ENCODE measurements at places on chromosomes 2 and 18. TPM values are rescaled to one million over a fixed set of nuclear protein-coding genes. Genes with fewer than 3 reads are reported as not detected.

GRCh38 chr2:70357684-70358071 lies 55.8 kb upstream of the FAM136A start:
- H3K36me3 ChIP-seq: no peaks in the 10 kb centered on the region
- no peak overlapping the region for H3K4me3 ChIP-seq
- DNase-seq: no peak
- no peak overlapping the region for H3K27ac ChIP-seq
- H3K4me1 ChIP-seq: peaks cover 19% of the 10 kb centered on the region
- H3K27me3 ChIP-seq: no peaks in the 10 kb centered on the region

DNA sequence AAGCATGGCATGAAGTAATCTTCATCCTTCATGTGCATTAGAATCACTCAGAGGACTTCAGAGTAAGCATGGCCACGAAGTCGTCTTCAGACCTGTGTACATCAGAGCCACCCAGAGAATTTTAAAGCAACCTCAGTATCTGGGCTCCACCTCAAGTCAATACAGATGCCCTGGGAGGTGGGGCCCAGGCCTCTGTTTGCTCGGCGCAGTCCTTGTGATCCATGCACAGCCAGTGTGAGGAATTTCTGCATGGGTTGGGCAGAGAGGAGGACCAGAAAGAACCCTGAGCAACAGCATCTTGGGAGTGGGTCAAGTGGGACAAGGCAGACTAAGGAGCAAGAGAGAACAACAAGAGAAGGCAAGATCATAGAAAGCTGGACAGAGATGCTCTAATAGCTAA lies 220.4 kb upstream of the TMEM200C start:
- H3K4me3 ChIP-seq: no peak overlapping the region
- H3K27me3 ChIP-seq: no peaks in the 10 kb centered on the region
- no peaks in the 10 kb centered on the region for H3K4me1 ChIP-seq
- no peak for DNase-seq

GRCh38 chr2:229612384-229612971 lies 101.9 kb downstream of the DNER start:
- H3K27me3 ChIP-seq: no peaks in the 10 kb centered on the region
- H3K4me1 ChIP-seq: no peaks in the 10 kb centered on the region
- H3K4me3 ChIP-seq: no peak overlapping the region
- H3K36me3 ChIP-seq: no peaks in the 10 kb centered on the region
- no peak for DNase-seq
- H3K27ac ChIP-seq: no peak overlapping the region

The IL37 gene
- total RNA-seq: not detected

The CYTIP gene
- total RNA-seq: not detected

DNA sequence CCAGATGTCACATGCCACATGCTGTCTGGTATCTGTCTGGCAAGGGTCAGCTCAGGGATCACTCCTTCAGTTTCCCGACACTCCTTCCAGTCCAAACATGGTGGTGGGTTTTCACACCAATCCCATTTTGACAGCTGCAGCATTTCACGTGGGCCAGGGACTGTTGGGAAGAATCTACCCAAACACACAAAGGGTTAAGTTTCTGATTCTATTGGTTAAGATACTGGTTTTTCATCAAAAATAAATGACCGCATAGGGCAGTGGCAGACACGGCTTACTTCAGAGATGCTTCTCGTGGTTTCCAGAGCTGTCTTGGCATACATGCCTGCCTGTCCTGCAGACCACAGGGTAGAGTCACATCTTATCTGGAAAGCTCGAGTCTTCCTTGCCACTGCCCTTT lies 79.7 kb downstream of the PSMG2 start:
- H3K4me3 ChIP-seq: no peak overlapping the region
- no peak overlapping the region for H3K27ac ChIP-seq
- peaks cover 18% of the 10 kb centered on the region for H3K36me3 ChIP-seq
- H3K4me1 ChIP-seq: peaks cover 10% of the 10 kb centered on the region
- DNase-seq: no peak
- H3K27me3 ChIP-seq: no peaks in the 10 kb centered on the region

The GTF2A1L gene
- total RNA-seq: not detected

GRCh38 chr18:76547296-76547695 lies 52.3 kb upstream of the ZNF516 start:
- no peaks in the 10 kb centered on the region for H3K4me1 ChIP-seq
- no peak for DNase-seq
- H3K4me3 ChIP-seq: no peak overlapping the region
- H3K27me3 ChIP-seq: no peaks in the 10 kb centered on the region
- no peaks in the 10 kb centered on the region for H3K36me3 ChIP-seq
- no peak overlapping the region for H3K27ac ChIP-seq

DNA sequence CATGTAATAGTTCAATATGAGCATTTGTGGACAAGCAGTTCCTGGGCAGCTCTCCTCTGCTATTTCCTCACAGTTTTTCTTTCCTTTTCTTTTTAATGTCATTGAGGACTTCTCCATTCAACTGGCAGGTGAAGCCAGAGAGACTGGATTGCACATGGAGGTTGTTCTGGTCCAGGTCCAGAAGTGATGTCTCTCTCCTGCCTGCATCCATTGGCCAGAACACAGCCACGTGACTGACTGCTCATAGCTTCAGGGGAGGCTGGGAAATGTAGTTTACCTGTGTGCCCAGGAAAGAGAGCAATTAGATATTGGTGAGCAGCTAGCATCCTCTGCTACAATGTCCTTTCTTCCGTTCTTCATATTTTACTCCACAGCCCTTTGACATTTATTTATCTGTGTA lies 20.2 kb upstream of the ADAM23 start:
- DNase-seq: peak; percentile 41
- H3K27ac ChIP-seq: no peak overlapping the region

DNA sequence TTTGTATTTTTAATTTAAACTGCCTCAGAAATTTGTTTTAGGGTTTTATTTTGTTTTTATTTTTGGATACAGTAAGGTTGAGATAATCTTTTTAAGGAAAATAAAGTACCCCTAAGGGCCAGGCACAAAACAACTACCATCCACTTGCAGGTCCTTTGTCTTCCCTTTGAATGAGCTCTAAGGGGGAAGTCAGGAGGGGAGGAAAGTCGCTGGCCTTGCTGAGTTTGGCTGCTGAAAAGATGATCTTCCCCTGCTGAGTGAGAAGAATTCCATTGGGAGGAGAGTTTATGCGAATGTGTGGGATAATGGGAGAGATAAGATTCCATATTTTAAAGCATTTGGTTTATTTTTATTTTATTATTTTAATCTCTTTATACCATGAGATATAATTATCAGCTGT lies 100.7 kb downstream of the ARHGAP15 start:
- no peaks in the 10 kb centered on the region for H3K4me1 ChIP-seq
- no peak for DNase-seq
- no peak overlapping the region for H3K4me3 ChIP-seq
- H3K36me3 ChIP-seq: peaks cover 6% of the 10 kb centered on the region
- no peak overlapping the region for H3K27ac ChIP-seq

The ZAP70 gene
- total RNA-seq: not detected

GRCh38 chr2:200618590-200619021 lies 32.8 kb downstream of the AOX1 start:
- no peak overlapping the region for H3K4me3 ChIP-seq
- H3K27me3 ChIP-seq: no peaks in the 10 kb centered on the region
- H3K4me1 ChIP-seq: peaks cover 38% of the 10 kb centered on the region
- H3K36me3 ChIP-seq: peaks cover 27% of the 10 kb centered on the region
- peak; percentile 58 for DNase-seq
- peak overlapping the region; percentile 47 for H3K27ac ChIP-seq

The CCDC74B gene
- 0.61 TPM for total RNA-seq

The IFIH1 gene
- 4.5 TPM for total RNA-seq

The CD207 gene
- total RNA-seq: not detected

The EGR4 gene
- total RNA-seq: 0.22 TPM

The OXER1 gene
- total RNA-seq: not detected

- no peaks in the 10 kb centered on the region for H3K27me3 ChIP-seq
- peaks cover 48% of the 10 kb centered on the region for H3K4me1 ChIP-seq
- H3K27ac ChIP-seq: no peak overlapping the region
These were observed 65.6 kb downstream of the ODC1 start for GRCh38 chr2:10382354-10383061.

GRCh38 chr2:217478831-217479455 lies 523.9 kb downstream of the TNS1 start:
- H3K4me3 ChIP-seq: no peak overlapping the region
- no peaks in the 10 kb centered on the region for H3K36me3 ChIP-seq
- DNase-seq: no peak
- H3K4me1 ChIP-seq: no peaks in the 10 kb centered on the region
- H3K27me3 ChIP-seq: peaks cover 16% of the 10 kb centered on the region

GRCh38 chr2:53969968-53970723 lies 647 bp downstream of the PSME4 start:
- H3K4me1 ChIP-seq: peaks cover 34% of the 10 kb centered on the region
- H3K27ac ChIP-seq: peak overlapping the region; percentile 94
- peak overlapping the region; percentile 87 for H3K4me3 ChIP-seq
- DNase-seq: peak; percentile 51
- H3K36me3 ChIP-seq: peaks cover 15% of the 10 kb centered on the region

The DSG2 gene
- 106 TPM for total RNA-seq

The DSG1 gene
- total RNA-seq: not detected

DNA sequence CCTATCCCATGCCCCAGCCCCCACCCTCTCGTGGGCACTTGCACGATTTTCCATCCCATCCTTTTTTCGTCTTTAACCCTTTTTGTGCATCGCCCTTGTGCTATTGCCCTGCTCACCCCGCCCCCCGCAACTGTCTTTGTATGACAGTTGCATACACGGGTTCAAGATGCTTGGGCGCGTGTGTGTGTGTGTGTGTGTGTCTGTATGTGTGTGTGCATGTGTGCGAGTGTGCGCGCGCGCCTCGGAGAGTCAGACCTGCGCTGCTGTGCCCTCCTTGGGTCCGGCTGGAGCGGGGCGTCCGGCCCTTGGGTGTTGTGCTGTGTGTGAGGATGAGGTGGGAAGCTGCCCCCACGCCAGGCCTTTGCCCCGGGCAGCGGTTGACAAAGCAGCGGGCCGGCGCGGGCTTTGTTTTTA lies 230.7 kb downstream of the HAUS1 start:
- DNase-seq: peak; percentile 53
- H3K27ac ChIP-seq: no peak overlapping the region
- no peaks in the 10 kb centered on the region for H3K27me3 ChIP-seq
- peaks cover 13% of the 10 kb centered on the region for H3K36me3 ChIP-seq
- peak overlapping the region; percentile 92 for H3K4me3 ChIP-seq

The NDUFV2 gene
- total RNA-seq: 192 TPM

The CTNNA2 gene
- not detected for total RNA-seq

The PXDN gene
- 114 TPM for total RNA-seq

DNA sequence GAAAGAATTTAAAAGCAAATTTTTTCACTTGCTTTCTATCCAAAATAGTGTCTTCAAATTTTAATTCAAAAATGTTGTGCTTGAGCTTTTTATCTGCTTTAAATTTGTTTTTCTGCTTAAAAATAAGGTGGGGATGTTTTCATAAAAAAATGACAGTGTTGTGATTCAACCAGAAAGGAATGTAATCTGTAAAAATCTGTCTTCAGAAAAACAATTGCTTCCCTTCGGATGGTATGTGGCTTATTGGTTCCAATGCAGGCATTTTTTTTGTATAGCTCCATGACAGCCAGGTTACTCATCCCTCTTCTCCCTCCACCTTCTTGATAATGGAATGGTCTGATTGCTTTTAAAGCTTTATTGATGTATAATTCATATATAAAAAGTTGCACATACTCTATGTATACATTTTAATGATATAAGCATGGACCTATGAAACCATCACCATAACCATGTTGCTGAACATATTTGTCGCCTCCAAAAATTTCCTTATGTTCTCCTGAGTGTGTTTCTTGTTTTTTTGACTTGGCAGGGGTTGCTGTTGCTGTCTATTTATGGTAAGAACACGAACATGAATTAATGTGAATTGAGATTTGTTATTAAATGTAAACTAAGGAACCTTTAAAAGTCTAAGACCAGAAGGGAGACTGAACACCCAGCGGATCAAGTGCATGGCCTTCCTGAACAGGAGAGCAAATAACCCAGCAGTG lies 363.7 kb upstream of the SPHKAP start:
- H3K27me3 ChIP-seq: no peaks in the 10 kb centered on the region
- H3K36me3 ChIP-seq: no peaks in the 10 kb centered on the region
- H3K4me1 ChIP-seq: peaks cover 18% of the 10 kb centered on the region
- peak overlapping the region; percentile 22 for H3K27ac ChIP-seq
- no peak overlapping the region for H3K4me3 ChIP-seq

The SERPINB11 gene
- total RNA-seq: not detected

The CDK15 gene
- not detected for total RNA-seq

DNA sequence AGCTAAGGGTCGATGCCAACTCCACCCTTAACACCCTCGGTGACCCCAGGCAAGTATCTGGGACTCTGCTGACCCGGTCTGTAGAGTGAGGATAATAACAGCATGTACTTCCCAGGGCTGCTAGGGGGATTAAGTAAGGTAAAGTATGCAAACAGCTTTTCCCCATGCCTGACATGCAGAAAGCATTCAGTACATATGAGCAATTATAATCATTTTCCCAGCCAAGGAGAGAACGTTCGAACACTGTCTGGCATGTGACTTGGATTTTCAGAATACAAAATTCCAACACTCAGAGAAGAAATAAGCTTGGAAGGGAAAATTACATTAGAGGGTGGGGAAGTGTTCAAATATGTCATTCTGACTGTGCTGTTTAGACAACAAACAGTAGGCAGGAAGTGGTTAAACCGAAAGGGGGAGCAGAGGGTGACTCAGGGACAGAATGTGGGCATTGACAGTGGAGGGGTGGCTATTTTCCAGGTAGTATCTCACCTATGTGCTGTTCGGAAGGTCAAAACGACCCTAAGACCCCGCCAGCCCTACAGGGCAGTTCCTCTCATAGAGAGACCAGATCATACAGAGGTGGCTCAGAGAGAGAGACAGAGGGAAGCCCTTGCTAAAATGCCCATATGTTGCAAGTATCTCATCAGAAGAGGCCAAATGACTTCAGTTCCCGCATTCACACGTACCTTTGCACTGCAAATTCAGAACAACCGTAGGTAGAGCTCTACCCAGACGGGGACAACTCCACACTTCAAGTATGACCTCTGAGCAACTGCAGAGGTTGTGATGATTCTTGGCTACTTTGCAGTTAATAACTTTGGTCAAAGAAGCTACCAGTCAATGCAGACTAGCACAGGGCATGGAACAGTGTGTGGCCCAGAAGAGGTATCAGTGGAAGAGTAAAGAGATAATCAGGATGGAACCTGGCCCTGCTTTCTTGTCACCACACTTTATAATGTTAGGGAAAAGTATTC lies 14.8 kb downstream of the ASPRV1 start:
- no peaks in the 10 kb centered on the region for H3K27me3 ChIP-seq
- peaks cover 22% of the 10 kb centered on the region for H3K36me3 ChIP-seq
- H3K4me1 ChIP-seq: peaks cover 39% of the 10 kb centered on the region
- peak overlapping the region; percentile 11 for H3K4me3 ChIP-seq
- H3K27ac ChIP-seq: peak overlapping the region; percentile 69

DNA sequence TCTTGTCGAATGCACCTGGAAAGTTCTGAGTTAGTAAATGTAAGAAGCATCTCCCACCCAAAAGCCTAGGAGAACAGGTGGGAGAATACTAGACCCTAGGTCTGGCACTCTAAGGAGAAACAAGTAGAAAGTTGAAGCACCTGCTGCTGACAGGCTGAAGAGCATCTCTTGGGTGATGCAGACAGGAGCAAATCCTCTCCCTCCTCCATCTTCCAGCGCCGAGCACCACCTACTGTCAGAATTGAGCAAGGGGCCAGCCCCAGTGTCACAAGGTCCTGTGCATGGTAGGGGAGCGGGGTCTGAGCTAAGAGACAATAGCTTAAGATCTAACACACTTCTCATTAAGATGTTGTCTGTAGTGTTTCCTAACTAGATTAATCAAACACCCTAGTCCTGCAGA lies 52.9 kb downstream of the HK2 start:
- no peak overlapping the region for H3K4me3 ChIP-seq
- no peak for DNase-seq
- peaks cover 67% of the 10 kb centered on the region for H3K36me3 ChIP-seq
- H3K4me1 ChIP-seq: peaks cover 6% of the 10 kb centered on the region
- no peaks in the 10 kb centered on the region for H3K27me3 ChIP-seq

GRCh38 chr2:47008381-47009252 lies 93.0 kb upstream of the MCFD2 start:
- H3K27me3 ChIP-seq: no peaks in the 10 kb centered on the region
- no peak overlapping the region for H3K27ac ChIP-seq
- DNase-seq: no peak
- H3K4me3 ChIP-seq: no peak overlapping the region

Measured in MCF 10A (cell line).